OCI-LY7 (cell line): ENCODE measurements at places on chromosomes 7 and 10. TPM values are rescaled to one million over a fixed set of nuclear protein-coding genes. Genes with fewer than 3 reads are reported as not detected.

- DNase-seq, result no peak
Measured at GRCh38 chr10:125016123-125016522, 74.2 kb downstream of the ZRANB1 start.

- no peak for DNase-seq
Measured at GRCh38 chr10:65320236-65321026, 1605.4 kb upstream of the LRRTM3 start.

DNA sequence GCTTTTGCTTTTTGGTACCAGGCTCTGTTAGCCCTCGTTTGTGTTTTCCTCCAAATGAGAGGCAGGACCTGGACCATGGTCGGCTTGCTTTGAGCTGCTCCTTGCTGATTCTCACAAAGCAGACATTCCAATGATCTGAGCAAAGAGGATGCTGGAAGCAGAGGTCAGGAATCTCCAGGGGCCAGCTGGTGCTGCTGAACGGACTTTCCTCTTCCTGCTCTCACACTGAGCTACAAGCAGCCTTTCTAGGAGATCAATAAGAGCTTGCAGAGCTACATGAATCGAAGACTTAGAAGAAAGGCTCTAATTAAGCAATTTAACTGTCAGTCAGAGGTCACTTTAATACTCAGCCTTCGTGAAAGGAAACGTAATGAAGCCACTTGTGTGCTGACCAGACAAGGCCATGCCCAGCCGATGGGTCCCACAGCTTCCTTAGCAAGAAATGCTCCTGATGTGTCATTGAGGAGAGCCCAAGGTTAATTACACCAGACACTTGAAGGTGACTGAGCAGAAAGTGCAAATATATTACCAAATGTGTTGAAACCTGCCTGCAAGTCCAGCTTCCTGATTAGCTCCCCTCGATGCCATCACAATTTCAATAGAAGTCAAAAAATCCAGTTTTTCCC, 151.3 kb upstream of the RSU1 start:
- no peak for DNase-seq

DNA sequence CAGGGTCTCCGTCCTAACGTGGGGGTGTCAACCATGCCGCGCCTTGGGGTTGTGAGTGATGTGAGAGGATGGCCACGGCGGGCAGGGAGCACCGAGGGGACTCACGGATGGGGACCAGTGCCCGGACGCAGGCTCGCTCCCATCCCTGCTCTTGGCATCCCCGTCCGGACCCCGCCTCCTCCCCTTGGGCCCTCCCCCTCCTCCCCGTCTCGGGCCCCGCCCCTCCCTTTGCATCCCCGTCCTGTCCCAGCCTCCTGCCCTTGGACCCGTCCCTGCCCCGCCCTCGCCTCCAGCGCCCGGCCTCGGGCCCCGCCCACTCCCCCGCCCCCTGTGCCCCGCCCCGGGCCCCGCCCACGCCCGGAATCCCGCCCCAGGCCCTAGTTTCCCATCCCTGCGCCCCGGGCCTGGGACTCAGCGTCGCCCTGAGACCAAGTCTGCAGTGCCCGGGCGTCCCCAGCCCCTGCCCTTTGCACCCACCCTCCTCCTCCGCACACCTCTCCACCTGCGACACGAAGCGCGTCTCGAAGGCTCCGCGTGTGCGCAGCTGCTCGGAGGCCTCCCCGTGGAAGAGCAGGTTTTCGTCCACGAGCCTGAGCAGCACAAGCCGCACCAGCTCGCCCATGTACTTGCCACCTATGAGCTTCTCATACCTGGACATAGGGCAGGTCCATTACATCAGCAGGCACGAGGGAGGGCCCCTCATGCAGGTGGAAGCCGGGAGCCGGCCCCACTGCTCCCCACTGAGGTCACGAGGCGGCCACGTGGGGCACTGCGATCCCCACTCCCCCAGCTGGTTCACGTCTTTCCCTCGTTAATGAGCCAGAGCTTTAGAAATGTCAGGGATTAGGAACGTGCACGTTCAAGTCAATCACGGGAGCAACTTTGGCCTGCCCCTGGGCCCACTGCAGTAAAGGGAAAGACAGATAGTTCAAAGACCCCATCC, 5.1 kb upstream of the MYL7 start:
- peak; percentile 67 for DNase-seq

DNA sequence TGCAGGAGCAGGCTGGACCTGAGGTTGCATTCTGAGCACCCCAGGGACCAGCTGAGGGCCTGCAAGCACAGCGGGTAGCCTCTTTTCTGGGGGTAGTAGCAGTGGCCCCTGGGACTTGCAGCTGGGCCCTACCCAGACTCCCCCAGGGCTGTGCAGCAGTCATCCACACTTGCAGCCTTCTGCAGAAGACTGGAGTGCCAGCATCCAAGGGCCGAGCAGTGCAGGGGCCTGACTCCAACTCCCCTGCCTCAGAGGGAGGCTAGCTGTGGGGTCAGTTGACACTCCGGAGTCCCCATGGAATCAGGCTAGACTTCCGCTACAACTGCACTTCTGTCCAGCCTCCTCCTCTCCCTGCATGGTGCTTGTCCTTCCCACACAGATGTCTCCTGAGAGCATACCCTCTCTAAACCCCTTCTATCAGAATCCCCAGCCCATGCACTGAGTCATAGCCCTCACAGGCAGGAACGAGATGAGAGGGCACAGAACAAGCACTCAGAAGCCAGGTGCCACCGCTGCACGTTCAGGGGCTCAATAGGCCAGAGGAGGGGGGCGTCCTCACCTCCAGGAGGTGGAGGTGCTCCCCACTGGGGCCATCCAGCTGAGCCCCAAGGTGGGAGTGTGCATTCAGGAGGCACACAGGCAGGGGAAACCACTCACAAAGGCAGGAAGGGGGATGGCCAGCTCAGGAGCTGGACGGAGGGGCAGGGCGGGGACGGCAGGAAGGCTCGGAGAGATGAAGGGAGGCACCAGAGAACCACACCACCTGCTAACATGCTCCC, 7.5 kb downstream of the RASGEF1A start:
- DNase-seq, result no peak

DNA sequence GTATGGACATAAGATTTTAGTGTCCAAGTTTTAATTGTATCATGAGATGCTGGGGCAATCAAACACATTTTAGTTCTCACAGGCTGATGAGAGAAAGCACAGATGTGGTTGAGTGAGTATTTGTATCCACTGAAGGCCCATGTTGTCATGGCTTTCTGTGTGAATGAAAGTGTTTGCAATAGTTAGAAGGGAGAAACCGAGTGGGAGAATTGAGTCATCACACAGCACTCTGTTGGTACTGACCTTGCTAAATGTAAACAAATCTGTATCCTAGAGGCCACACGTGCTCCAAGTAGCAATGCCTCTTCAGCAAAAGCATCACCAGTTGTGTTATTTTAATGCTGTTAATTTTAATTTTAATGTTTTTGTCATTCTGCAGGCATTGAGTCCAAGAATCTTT, 121.2 kb downstream of the EMX2 start:
- no peak for DNase-seq

DNA sequence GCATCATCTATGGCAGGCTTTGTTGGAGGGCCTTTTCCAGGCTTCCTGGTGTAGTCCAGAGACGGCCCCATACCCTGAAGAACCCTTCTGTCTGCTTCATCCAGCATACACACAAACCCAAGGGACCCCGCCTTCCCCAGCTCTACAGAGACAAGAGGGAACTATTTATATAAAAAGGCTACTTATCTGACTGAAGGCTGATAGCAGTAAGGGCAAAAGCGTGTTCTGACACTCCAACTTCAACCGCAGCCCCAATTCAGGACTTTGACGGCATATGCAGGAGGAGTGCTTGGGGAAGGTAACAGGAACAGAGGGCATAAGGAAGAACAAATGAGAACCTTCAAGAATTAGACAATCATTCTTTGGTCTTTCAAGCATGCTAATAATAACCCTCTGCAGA, 21.0 kb downstream of the GNA12 start:
- DNase-seq, result no peak

GRCh38 chr10:12056748-12057147, 12.0 kb upstream of the DHTKD1 start:
- DNase-seq, result no peak

DNA sequence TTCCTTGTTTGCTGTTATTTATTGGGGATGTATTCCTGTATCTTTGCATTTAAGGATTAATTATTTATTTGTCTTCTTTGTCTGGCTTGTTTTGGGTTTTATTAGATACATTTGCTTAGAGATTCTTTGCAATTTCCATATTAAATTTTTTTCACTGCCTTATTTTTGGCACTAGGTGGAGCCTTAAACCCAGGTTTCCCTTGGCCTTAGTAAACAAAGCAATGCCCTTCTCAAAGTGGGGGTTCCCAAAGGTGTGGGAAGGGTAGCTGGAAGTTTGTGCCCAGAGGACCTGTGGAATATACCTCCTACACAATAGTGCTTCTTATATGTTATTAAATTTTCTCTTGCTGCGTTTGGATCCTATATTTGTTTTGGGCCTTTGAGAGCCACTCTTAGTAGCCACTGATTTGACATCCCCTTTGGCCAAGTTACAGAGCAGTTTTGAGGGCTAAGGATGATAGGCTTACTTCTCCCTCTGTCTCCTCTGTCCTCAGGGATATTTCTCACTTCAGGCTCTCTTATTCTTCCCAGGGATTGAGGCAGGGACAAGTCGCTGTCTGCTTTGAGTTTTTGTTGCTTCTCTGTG, 162.3 kb downstream of the ITGB1 start:
- peak; percentile 60 for DNase-seq

- DNase-seq, result no peak
Measured at GRCh38 chr10:113228530-113228929, 278.5 kb downstream of the TCF7L2 start.

DNA sequence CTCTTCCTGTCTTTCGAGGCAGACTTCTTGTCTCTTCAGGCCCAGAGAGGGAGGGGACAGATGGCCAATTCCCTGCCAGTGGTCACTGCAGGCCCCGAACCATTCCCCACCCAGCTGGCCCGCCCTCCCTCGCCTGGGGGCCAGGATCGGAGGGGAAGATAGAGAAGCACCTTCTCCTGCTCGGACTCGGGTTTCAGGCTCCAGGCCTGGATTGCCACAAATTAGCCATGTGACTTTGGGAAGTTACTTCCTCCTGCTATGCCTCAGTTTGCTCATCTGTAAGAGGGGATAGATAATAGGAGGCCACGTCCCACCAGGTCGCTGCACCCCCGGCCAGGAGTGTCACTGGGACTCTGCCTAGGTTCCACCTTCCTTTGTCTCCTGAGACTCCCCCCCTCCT, 24.8 kb upstream of the PPP2R2D start:
- no peak for DNase-seq

DNA sequence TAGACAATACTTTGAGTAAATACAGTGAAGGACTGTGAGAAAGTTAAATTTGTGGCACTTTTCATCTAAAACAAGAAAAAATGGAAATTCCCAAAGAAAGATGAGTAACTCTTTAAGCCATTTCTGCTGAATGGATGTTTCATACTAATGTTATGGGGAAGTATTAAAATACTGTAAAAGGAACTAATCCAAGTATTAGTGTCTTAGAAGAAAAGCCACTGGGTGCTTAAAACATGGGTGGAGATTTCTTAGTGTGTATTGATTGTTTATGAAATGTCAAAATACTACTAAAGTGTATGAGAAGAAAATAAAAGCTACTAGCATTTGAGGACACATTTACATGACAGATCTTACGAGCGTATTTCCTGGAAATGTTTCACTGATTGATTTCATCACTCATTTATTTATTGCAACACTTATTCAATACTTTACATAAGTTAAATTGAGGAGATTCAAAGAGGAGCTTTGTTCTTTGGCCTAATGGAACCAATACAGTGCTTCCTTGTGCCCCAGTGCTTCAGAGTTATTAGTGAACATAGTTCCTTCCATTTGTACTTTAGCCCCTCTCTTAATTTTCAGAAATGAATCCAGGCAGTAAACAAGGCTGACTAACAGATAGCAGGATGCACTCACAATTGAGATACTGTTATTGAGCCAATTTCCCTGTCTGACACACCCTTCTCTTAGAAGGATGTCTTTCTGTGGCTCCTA, 155.5 kb upstream of the AHR start:
- DNase-seq, result no peak

GRCh38 chr7:116772926-116773749, 89.2 kb upstream of the CAPZA2 start:
- DNase-seq, result no peak

DNA sequence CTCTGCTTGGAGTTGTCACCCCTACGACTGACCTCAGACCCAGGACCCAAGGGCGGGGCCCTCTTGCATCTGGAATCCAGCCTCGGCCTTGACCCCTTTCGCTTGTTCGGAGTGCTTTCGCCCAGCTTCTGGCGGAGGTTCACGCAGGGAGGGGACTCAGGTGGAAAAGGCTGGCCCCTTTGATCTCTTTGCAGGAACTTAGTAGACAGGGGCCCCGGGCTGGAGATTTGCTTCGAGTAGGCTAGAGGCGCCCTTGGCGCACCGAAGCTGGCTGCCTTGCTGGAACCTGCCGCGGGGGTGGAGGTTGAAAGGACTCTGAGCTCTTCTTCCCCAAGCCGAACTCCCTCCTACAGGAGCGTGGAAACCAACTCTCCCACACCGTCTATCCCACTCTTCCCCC, 255.1 kb downstream of the OTUD1 start:
- no peak for DNase-seq

GRCh38 chr7:157121184-157121715, 17.5 kb upstream of the UBE3C start:
- no peak for DNase-seq

- no peak for DNase-seq
Measured at GRCh38 chr10:71333129-71333887, 14.2 kb downstream of the SLC29A3 start.

- no peak for DNase-seq
Measured at GRCh38 chr7:95335093-95335492, 10.8 kb upstream of the PON1 start.

GRCh38 chr10:98340261-98340939, 72.4 kb upstream of the LOXL4 start:
- peak; percentile 62 for DNase-seq

GRCh38 chr10:23051855-23052331, 43.5 kb upstream of the MSRB2 start:
- DNase-seq, result no peak

Gene CNNM1
- total RNA-seq, result not detected in 2 replicates

Gene LLCFC1
- total RNA-seq, result not detected in 2 replicates

Gene CTTNBP2
- not detected in 2 replicates for total RNA-seq

Gene LIPF
- not detected in 2 replicates for total RNA-seq

Gene XRCC2
- 40.1 and 49.6 TPM in 2 replicates for total RNA-seq

Gene HOXA6
- total RNA-seq, result 10.2 and 12.0 TPM in 2 replicates

Gene COL17A1
- 0.15 and 0.17 TPM in 2 replicates for total RNA-seq

Gene CHRM2
- not detected in 2 replicates for total RNA-seq

Gene MET
- total RNA-seq, result not detected in 2 replicates

Gene GATA3
- total RNA-seq, result not detected in 2 replicates

Gene SLIT1
- 0.77 and 1.0 TPM in 2 replicates for total RNA-seq

Gene SFXN2
- total RNA-seq, result 43.0 and 45.1 TPM in 2 replicates

Gene SVOPL
- total RNA-seq, result not detected in 2 replicates
